Activated CD4-positive, CD25-positive, alpha-beta regulatory T cell (primary cell): ENCODE measurements at places on chromosomes 5 and 9.

- no peak for DNase-seq
Measured at GRCh38 chr5:24804221-24804681, 159.5 kb upstream of the CDH10 start.

- DNase-seq = no peak
Measured at GRCh38 chr5:124634228-124634739, 112.2 kb downstream of the ZNF608 start.

GRCh38 chr9:94826644-94827410, 100.3 kb downstream of the AOPEP start:
- no peak for DNase-seq

GRCh38 chr5:114948986-114949621, 220.6 kb downstream of the TRIM36 start:
- no peak for DNase-seq

DNA sequence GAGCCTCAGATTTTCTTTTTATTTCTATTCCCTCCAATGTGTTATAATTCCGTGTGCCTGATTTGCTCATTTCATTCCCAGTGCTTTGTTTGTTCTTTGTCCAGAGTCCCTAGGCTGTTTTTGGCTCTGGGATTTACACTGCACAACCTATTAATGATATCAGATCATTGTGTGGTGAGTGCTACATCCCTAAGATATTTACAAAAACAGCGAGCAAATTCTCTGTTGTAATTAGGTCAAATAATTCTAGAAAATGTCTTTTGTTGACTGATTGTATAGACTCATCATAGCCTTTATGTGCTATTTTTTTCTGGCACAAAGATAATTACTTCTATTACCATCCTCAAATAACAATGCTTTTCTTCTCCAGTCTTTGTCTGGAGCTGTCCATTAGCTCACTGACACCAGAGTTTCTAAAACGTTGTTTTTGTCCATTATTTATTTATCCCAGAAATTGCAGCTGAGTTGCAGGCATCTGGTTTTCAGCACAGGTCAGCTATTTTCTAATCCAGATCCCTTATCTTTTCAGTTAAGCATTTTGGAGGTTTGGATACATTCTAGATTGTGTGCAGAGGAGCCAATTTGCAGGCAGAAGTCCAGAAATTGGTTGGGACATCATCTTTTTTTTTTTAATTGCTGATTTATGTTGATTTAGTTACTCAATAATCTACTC, 379.9 kb upstream of the DMAC1 start:
- no peak for DNase-seq

GRCh38 chr5:54882101-54882500, 103.3 kb downstream of the ESM1 start:
- DNase-seq = no peak

GRCh38 chr5:161498531-161498930, 48.0 kb downstream of the GABRB2 start:
- DNase-seq = no peak

DNA sequence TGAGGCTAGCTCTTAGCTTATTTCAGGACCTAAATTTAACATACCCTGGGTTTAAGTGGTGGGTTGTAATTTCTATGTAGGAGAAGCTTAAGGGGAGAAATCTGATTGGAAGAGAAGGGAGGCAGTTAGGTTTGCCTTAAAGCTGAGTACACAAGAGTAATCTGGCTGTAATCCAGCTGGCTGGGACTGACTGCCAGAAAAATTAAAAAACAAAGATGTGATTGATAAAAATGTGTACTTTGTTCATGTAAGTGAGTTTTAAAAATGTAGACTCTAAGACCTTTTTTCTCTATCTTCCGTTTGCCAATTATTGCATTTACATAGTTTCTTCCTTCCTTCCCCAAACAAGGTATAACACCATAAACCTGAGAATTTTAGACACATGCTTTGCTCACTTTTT, 17.5 kb upstream of the MSMP start:
- no peak for DNase-seq

DNA sequence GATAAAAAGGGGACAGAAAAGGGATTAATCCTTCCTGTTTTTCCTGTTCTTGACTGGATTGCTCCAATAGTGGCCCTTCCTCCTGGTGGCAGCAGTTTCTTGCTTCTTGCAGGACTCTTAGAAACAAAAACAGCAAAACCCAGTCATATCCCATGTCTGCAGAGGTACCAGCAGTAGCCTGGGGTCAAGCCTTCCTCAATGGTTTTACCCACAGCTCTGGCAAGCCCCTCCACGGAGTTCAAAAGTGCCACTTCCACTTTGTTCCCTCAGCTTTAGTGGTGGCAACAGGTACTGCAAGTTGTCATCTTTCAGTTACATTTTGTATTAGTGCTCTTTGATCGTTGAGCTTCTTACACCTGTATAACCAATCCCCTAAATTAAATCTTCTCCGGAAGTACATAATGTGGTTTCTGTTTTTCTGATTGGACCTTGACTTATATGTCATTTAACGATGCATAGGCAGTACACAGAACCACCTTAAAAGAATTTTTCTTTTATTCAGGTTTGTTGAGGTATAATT, 8.7 kb upstream of the RANBP6 start:
- DNase-seq = no peak

GRCh38 chr9:93007529-93008058, 50.9 kb upstream of the SUSD3 start:
- no peak for DNase-seq

DNA sequence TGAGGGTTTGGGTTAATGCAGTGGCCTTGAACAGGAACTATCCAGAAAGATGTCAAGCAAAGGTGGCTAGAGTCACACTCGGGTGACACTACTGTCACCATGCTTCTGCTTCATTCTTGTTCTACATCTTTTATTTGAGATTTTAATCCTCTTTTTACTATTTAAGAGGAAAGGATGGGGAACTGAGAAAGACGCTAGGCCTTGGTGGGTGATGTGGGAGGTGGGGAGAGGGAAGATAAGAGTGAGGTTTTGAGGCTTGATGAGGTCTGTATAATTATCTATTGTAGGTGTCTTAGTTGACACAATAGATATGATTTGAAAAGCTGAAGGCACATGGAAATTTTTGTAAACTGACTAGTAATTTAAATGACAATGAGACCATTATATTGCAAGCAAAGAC, 3.5 kb upstream of the BASP1 start:
- DNase-seq = no peak

DNA sequence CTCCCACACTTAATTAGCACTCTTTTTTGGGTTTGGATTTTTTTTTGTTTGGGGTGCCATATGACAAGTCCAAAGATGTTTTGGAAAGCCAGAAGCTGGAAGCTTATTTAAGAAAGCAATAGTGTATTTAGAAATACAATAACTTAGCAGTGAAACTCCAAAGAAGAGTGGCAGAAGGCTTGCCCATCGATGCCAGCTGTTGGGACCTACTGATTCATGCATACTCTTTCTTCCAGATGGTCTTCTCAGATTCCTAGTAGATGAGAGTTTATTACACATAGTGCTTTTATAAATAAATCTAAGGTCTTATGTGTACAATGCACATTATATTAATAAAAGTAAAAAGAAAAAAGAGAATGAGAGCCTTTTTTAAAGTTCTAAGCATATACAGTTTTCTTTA, 374.6 kb downstream of the OSTF1 start:
- no peak for DNase-seq

DNA sequence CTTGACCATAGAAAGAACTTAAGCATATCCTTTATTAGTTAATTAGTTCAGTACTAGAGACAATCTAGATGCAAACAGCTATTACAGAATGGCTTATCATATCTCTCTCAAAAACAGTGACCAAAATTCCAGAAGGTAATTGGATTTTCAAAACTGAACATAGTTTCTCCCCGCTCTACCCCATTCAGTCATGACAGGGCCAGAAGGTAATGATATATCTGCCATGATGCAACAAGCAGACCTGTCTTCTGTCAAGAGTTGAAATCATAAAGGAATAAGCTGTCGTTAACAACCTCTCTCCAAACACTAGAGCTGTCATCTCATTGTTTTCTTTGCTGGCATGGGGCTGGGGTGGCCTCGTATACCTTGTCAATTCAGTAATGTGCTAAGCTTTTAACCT, 200.5 kb upstream of the POU5F2 start:
- DNase-seq = no peak

DNA sequence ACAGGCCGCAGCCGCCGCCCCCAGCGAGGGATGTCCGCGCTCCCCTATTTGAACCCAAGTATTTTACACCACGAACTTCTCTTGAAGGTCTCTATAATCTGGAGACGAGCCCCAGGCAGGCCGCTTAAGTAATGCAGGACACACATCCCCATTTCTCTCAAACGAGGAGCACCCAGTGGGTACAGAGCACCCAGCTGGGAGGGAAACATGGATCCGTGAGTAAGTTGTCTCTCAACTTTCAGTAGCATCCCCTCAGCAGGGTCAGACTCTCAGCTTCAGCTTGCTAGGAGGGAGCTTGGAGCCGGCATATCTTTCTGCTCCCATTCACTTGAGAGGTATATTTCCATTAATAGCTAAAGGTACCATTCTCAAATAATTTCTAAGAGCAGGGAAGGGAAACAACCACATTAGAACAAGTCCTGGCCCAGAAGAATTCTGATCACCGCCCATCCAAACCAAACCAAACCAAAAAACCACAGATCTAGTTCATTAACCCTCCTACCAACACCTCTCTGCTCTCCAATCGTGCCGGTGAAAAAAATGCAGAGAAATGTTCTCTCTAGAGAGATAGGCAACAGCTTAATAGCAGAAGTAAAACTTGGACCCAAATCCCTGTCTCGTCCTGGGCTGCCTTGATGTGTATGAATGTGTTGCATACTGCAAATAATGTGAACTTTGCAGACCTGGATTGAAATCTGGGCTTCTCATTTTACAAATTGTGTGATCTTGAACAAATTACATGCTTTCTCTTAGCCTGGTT, 910 bp downstream of the TDRD7 start:
- no peak for DNase-seq

DNA sequence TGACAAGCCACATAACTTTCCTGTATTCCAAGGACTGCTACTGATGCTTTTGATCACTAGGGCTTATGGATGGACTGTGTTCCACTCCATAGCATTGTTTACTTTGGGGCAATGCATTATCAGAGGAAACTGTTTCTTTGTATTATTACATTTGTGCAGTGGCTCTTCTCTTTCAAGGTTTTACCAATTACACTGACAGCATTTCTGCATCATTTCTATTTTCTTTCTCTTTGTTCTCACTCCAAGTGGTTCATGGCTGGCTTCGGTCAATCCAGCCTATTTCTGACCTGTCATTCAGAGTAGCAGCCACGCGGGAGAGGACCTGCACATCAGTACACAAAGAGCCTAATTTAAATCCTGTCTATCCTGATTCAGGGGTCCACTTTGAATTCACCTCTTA, 711.0 kb downstream of the TLE4 start:
- DNase-seq = no peak

- no peak for DNase-seq
Measured at GRCh38 chr5:12204761-12205160, 300.5 kb upstream of the CTNND2 start.

GRCh38 chr5:168291964-168292785, 730 bp downstream of the WWC1 start:
- DNase-seq = no peak

DNA sequence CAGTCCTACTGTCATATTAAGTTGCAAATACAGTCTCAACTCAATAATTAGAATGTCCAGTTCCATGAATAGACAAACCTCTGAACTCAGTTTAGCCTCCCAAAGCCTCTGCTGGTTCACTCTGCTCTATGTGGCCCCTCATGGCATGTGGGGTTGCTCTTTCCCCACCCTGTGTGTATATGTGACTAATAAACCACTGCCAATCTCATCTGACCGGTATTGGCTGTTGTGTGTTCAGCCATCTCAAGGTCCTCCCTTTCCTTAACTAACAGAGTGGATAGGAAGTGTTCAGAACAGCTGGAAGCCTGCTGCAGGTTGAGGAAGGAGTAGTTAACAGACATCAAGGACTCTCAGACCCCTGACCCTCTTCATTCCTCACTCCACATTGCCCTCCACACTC, 55.3 kb downstream of the IL33 start:
- no peak for DNase-seq

DNA sequence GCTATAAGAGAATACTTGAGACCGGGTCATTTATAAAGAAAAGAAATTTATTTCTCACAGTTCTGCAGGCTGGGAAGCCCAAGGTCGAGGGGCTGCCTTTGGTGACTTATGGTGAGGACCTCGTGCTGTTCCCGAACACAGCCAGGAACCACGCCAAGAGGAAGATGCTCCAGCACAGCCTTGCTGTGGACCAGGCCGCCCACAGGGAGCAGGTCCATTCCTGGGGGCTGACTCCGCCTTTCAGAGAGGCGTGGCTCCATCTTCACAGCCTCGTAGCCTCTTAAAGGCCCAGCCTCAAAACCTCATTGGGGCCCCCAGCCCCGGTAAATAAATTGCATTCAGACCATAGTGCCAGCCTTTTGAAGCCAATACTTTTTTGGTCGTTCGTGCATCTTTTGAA, 93.5 kb upstream of the CACNA1B start:
- DNase-seq = no peak

DNA sequence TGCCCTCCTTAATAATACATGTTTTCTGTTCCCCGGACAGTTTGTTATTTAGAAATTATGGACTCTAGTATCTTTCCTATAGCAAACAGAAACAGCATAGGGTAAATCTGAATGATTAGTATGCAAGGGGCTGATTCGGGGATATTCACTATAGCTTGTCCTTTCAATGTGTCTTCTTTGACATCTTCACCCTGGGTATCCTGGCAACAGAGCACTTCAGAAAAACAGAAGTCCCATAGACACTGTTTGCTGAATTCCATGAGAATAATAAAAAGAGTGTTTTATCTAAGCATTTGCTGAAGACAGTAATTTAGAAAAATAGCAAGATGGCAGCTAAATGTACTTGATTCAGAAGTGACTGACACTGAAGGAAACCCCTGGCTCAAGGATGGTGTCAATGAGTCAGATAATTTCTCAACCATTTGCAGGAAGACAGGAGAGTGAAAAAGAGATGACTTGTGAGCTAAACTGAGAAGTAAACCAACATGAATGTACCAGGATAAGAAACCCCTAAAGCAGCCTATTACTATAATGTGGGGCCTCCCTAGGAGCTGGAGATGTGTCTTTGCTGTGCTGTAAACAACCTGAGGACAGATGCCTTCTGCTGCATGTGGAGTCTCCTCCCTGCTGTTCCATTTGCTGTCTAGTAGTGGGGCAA, 246.2 kb downstream of the MAN2A1 start:
- no peak for DNase-seq

DNA sequence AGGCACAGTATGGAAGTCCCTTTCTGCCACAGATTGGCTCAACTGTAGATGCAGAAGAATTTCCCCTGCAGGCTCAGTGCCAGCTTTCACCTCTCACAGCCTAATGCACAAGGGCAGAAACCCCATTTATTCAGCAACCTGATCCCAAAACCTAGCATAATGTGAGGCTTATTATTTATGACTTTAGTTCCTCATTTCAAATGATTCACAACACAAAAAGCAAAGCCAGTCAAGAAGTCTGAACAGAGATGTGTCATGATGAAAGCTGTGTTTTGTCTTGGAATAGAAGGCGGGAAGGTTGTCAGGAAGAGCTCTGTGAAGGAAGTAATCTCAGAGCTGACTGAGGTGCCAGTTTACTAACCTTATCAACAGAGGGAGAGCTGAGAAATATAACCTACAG, 369.7 kb downstream of the LRRC70 start:
- no peak for DNase-seq

GRCh38 chr5:12277504-12278192, 373.4 kb upstream of the CTNND2 start:
- DNase-seq = no peak

- DNase-seq = peak; percentile 31
Measured at GRCh38 chr5:151085517-151086041, 4.7 kb upstream of the TNIP1 start.
